ENCODE measurements at places on chromosomes 5 and 9.

DNA sequence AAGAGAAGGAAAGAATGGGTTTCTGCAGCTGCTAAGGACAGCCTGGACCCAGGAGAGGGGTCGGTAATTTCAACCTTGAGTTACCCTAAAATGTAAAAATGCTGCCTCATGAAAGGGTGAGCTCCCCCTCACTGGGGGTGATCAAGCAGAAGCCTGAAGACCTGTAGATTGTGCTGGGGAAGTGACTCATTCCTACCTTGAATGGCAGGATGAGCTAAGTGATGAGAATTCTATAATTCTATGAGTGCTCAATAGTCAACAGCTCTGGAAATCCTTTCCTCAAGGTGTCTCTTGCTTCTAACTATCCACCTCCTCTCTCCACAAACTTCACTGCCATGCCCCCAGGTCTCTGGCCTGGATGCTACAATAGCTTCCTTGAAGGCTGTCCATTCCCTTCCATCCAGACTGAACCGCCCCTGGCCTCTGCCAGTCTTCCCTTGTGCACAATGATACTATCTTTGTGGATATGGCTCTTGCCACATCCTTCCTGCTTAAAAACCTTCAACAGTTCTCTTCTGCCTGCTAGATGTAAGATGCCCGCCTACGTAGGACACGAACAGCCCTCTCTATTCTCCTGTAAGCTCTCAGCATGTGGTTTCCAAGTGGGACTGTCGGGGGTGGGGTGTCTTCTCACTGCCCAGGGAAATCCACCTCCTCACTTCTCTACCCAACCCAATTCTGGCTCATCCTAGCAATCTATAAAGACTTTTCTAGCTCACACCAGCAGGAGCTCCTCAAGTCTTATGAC lies 50.6 kb downstream of the PTPN3 start:
- DNase-seq: no peak

DNA sequence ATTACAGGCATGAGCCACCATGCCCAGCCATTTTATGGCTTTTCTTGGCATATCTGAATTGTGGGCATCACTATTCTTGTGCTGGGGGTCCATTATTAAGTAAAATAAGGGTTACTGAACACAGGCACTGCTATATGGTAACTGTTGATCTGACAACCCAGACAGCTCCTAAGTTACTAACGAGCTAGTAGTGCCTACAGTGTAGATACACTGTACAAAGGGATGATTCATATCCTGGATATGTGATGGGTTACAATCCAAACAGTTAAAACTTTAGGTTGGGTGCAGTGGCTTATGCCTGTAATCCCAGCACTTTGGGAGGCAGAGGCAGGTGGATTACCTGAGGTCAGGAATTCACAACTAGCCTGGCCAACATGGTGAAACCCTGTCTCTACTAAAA lies 4.3 kb downstream of the CD14 start:
- no peak for DNase-seq

DNA sequence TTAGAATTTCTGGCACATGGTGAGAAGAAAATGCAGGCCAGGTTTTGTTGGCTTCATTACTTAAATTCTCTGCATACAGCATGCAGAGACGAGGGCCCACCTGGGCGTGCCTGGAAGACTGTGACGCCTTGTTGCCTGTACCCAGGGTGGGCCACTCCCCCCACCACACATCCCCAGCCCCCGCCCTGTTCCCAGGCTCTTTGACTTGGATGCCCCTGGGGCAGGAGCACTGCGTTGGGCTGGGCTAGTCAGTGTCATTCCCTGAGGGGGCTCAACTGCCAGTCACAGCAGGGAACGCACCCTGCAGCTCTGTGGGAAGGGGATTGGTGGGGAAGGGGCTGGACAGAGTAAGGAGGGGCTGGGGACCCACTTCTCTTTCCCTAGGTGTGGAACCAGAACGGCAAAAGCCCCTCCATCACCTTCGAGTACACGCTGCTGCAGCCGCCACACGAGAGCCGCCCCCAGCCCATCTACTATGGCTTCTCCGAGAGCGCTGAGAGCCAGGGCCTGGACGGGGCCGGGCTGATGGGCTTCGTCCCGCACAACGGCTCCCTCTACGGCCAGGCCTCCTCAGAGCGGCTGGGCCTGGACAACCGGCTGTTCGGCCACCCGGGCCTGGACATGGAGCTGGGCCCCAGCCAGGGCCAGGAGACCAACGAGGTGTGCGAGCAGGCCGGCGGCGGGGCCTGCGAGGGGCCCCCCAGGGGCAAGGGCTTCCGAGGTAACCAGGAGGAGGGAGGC lies 19.6 kb downstream of the ADAMTSL2 start:
- peak; percentile 59 for DNase-seq

- DNase-seq: no peak
These were observed 41.8 kb downstream of the ENC1 start for GRCh38 chr5:74598731-74599130.

- DNase-seq: no peak
These were observed 30.8 kb downstream of the BTF3 start for GRCh38 chr5:73529081-73529480.

DNA sequence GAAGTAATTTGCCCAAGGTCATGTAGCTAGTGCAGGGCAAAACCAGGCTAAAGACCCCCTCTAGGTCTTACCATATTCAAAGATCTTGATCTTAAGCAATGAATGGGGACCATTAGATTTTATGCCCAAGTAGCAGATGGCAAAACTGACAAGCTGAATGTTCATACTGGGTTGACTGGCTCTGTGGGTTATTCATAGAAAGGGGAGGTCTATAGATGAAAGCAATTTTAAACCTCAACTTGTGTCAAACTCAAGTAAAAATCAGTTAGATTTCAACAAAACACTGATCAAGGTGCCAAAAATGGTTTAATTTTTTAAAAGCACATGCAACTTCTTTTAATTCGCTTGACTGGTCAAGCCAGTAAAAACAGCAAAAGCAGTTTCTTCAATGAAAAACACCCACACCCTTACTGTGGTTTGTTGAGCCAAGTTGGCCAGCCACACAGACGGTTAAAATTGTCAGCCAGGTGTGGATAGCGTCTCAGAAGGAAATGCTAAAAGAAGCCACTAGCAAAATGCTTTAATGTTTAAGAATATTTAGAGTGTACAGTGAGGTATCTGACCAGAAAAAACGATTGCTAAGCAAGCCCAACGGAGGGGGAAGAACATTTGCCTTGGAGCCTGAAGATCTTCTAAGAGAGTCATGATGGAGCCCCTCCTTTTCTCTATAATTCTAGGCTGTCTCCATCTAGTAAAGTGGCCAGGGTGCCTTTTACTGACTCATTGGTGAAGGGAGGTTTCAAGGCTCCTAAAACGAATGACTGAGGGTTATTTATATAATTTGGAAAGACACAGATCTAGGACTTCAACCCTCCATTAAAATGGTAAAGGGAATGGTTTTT lies 539.6 kb upstream of the CLINT1 start:
- no peak for DNase-seq

DNA sequence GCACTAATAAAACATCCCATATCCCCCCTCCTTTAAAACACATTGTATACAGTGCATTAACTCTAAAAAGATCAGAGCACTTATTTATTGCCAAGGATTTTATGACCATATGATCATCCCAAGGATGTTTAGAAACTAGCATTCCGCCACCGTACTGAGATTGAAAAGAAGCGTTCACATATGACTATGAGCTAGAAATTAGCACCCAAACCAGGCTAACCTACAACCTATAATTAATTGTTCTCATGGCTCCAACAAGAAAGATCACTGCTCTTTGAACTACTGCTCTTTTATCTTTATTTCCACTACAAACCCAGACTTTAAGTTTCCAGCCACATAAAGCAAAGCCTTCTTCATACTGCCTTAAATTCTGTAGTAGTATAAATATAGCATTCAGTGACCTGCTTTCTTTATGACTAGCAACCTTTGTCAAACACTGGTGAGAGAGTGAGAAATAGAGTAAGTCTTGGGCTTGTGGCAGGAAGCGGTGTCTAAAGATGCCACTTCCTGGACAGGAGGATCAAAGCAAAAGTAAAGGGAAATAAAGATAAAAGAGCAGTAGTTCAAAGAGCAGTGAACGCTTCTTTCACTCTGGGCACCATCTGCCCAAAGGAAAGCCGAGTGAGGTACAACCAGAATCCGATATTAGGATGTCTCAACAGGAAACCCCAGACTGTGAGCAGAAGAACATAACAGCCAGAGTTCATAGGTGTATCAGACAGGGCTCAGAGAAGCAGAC lies 151.1 kb upstream of the ERCC6L2 start:
- DNase-seq: no peak

GRCh38 chr5:171313481-171314206 lies 4.6 kb downstream of the TLX3 start:
- DNase-seq: peak; percentile 36

DNA sequence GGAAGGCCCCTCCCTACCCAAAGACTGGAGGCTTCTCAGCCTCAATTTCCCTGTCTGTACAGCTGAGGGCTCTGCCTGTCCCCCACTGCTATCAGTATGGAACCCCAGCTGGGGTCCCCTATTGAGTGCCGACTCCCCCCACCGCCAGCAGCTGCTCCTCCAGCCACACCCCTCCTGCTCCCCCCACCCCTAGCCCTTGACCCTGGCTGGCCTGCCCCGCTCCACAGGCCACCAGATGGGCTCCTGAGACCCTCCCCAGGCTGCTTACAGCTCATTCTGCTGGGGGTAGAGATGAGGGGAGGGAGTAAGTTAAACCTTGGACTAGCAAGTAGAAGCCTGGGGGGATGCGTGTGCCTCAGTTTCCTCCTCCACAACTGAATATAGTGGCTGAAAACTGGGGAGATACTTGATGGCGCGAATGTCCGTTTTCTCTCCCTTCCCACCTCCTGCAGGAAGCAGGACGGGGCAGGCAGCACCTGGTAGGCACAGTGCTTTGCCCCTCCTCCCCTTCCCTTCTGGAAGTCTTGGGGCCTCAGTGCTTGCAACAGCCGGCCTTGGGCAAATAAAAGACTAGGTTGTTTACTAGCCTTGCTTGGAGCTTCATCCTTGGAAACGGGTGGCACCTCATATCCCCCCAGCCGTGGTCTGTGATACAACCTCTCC lies 19.1 kb downstream of the URM1 start:
- no peak for DNase-seq

DNA sequence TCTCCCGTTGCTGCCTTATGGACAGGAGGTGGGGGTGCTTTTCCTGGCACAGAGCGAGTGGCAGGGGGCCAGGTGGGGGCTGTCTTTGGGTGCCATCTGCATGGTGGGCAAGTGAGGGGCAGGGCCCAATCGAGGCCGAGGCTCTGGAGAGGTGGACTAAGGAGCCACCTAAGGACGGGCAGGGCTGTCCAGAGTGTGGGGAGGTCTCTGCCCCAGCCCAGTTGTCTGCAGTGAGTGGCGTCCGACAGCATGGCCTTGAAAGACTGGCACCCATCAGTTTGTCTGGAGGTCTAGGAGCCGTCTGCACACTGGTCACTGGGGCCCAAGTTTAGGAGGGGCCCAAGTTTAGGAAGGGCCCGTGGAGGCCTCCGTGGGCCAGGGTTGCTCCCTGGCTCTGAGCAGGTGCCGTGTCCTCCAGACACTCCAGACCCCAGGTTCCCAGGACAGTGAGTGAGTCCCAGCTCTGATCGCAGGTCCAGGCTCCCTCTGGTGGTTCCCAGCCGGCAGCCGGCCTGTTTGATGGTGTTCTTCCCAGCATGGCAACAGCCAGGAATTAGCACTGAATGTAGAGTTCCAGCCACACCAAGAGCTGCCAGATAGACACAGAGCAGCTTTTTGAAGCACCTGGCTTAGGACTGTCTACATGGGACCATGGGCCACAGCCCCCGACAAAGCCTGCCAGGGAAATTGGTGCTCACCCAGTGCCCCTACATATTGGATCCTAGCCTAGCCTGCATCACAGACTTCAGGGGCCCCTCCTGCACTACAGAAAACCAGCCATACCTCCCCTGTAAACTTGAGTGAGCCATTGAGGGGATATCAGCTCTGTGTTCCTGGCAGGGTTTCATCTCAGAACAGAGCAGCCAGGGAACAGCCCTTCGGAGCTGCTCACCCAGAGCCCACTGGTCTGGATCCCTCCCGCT lies 120.9 kb downstream of the WNK2 start:
- peak; percentile 78 for DNase-seq

- no peak for DNase-seq
These were observed 288.7 kb downstream of the RFX3 start for GRCh38 chr9:3237121-3237520.

DNA sequence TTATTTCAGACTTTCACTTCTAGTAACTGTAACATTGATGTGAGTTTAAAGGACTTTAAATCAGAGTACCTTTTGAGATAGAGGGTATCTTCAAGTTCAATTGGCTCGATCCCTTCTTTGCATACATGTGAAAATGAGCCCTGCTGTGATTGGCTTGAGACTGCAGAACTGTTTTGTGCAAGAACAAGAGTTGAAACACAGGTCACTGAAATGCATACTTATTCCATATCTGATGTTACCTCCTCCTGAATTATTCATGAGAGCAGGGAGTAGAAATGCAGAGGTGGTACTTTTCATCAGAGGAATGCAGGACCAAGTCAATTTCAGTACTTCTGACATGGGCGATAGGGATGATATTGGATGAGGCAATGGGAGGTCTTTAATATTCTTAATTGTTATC lies 459.5 kb downstream of the TLR4 start:
- DNase-seq: no peak

GRCh38 chr9:105117234-105117633 lies 127.2 kb upstream of the SLC44A1 start:
- DNase-seq: no peak

- DNase-seq: no peak
These were observed 154.6 kb upstream of the NR3C1 start for GRCh38 chr5:143558048-143558447.

GRCh38 chr9:105053209-105053652 lies 125.3 kb upstream of the ABCA1 start:
- no peak for DNase-seq

DNA sequence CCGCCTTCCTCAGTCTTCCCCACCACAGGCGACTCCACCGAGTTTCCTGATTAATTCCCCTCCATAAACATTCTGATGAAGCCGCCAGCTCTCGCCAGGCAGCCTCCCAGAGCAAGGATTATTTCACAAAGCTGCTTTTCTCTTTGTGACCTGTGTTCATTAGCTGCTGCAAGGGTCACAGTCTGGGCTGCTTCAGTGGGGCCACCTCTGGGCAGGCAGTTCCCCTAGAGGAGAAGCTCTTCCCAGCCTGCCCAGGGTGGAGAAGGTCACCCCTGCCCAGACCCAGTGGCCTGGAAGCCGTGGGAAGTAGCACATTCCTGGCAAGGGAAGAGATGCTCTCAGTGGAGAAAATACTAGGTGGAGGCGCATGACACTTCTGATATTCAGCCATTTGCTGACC lies 58.4 kb upstream of the RAPGEF1 start:
- DNase-seq: no peak

DNA sequence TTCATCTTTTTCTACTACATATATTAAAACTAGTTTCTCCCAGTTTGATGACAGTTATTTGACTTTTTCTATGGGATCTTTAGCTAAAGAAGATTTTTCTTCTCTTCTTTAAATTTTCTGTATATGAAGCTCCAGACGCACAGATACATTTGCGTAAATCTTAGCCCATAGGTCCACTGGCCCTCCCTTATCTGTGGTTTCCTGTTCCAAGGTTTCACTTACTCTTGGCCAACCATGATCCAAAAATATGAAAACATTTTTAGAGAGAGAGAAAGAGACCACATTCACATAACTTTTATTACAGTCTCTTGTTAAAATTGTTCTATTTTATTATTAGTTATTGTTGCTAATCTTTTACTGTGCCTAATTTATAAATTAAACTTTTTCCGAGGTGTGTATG lies 270.2 kb upstream of the DAPK1 start:
- no peak for DNase-seq

- DNase-seq: no peak
These were observed 22.7 kb upstream of the UNC5A start for GRCh38 chr5:176787676-176788075.

- DNase-seq: no peak
These were observed 11.7 kb downstream of the MLLT3 start for GRCh38 chr9:20610591-20610990.
